NCI-H69 (cell line): ENCODE measurements at places on chromosomes 3 and 15.

GRCh38 chr3:118868051-118868450 lies 166.6 kb downstream of the IGSF11 start:
- DNase-seq, result no peak

DNA sequence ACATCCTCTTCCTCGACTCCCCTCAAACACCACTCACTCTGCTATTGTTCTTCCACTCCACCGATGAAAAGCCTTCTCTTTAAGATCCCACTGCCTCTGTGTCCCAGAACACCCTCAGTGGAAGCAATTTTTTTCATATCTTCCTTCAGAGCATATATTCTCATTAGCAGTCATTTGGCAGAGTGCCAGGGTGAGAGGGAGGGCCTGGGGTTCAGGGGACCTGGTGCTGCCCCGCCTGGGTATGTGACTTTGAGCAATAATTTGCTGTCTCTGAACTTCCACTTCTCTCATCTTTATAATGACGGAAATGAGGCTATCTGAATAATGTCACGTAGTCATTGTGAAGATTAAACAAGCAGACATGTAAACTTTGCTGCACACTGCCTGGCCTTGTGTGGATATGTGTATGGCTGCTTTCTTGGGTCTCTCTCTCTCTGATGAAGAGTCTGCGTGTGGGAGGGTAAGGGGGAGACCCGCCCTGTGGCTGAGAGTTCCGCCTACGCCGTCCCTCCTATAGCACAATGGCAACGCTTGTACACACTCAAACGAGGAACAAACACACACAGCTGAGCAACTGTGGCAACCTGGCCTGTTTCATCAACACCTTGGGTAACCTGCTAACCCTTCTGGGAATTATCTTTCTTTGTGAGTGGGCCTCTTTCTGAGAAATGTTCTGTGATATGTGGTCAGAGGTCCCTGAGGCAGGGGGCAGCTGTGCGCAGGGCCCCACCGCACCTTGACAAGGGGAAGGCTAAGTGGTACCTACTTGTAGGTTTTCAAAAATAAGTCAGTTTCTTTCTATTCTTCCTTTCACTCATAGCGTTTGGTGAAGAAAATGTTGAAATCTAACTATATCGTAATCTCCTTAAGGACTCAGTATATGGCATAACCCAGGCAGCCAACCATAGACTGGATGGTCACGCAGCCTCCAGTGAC lies 369.8 kb downstream of the SV2B start:
- peak; percentile 51 for DNase-seq

DNA sequence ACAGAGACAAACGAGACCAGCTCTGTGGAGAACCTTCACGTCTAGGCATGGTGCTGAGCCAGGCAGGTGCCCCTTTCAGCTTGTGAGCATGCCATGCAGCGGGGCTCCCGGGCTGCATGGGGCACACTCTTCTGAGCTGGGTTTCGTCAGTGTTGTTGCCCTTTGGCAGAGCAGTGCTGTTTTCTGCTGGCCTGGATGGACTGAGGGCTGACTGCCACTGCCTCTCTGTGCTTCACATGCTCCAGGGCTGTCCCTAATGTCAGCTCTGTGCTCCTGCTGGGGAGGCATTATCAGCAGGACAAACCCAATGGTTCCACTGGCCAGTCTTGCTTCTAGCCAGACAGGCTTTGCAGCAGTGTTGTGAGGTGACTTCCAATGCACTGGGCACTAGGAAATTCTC lies 9.5 kb downstream of the GASK1A start:
- no peak for DNase-seq

GRCh38 chr3:101377796-101378195 lies 57.4 kb upstream of the IMPG2 start:
- DNase-seq, result no peak

GRCh38 chr3:51845129-51845528 lies 16.3 kb upstream of the IQCF2 start:
- DNase-seq, result no peak

DNA sequence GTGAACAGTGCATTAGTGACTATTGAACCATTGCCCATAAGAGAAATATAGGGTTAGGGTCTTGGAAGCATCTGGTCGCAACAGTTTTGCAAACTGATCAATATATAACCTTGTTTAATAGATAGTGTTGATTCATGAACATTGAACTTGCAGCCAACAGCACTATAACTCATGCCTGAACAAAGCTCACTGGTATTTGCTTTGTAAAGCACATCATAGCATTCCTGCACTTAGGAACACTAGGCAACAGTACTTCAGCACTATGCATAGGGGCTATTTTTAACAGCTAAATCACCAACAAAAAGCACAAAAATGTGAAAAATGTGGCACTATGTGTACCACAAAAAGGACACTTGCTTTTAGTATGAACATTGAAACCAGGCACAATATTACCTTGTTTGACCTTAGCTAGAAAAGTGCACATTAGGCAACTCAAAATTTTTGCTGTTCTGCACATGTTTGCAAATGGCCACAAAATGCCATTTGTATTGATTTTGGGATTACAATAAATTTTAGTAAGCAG lies 68.0 kb downstream of the OXNAD1 start:
- DNase-seq, result no peak

- DNase-seq, result no peak
Measured at GRCh38 chr3:194339840-194340239, 11.3 kb downstream of the CPN2 start.
